ENCODE measurements at places on chromosomes 13 and 19.
A peak's percentile ranks its signal among the peaks of the same experiment; 100 is the strongest.

GRCh38 chr13:58329746-58330145 is 698.2 kb downstream of the PCDH17 start:
- no peak for DNase-seq

GRCh38 chr13:75620020-75620419 is 16.1 kb upstream of the LMO7 start:
- no peak for DNase-seq

GRCh38 chr19:41913538-41914423 is 14.5 kb downstream of the ERFL start:
- DNase-seq, result no peak

GRCh38 chr13:45833242-45833641 is 18.3 kb downstream of the SIAH3 start:
- DNase-seq, result no peak

GRCh38 chr13:51825165-51825592 is 19.8 kb downstream of the TMEM272 start:
- peak; percentile 94 for DNase-seq

GRCh38 chr19:48495396-48495795 is 16.2 kb downstream of the LMTK3 start:
- DNase-seq, result no peak

DNA sequence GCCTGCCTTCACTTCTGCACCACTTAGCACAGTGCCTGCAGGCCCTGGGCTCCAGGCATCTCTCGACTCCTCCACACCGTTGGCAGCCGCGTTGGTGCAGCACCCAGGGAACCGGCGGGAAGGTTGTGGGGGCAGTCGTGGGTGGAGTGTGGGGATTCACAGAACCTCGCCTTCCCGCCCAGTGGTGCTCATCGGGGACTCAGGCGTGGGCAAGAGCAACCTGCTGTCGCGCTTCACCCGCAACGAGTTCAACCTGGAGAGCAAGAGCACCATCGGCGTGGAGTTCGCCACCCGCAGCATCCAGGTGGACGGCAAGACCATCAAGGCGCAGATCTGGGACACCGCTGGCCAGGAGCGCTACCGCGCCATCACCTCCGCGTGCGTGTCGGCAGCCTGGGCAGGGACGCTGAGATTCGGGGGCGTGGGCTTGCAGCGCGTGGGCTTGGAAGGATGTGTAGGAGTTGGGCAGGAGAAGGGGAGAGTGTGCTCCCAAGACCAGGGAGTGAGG is 9.6 kb downstream of the RAB11B start:
- no peak for DNase-seq

DNA sequence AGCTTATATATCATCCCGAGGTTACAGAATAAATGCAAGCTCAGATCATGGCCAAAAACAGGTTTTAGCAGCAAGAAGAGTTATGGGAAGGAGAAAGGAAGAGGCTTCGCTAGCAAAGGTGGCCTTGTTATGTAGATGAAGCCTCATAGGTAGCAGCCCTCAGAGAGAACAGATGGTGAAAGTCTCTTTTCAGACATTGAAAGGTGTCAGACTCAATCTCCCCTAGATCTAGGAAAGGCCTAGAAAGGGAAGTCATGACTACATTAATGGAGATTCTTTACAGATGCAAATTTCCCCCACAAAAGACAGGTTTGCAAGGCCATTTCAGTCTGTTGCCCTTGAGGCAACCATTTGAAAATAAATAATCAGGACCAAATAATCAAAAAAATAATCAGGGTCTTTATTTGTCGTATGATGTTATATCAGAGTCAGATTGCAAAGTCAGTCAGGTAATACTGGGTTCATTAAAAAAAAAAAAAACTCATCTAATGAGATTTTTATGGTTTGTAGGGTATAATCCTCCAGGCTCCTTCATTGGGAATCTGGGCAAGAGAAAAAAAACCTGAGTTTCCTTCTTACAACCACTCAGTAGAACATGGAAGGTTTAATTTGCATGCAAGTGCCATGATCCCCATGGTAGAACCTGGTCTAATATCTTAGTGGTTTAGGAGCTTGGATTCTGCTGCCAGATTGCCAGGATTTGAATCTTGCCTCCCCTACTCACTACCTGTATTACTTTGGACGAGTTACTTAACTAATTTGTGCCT is 50.8 kb upstream of the HTR2A start:
- no peak for DNase-seq

DNA sequence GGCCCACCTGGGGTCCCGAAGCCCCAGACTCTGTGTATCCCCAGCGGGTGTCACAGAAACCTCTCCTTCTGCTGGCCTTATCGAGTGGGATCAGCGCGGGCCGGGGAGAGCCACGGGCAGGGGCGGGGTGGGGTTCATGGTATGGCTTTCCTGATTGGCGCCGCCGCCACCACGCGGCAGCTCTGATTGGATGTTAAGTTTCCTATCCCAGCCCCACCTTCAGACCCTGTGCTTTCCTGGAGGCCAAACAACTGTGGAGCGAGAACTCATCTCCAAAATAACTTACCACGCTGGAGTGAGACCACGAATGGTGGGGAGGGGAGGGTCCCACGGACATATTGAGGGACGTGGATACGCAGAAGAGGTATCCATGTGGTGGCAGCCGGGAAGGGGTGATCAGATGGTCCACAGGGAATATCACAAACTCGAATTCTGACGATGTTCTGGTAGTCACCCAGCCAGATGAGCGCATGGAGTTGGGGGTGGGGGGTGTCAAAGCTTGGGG is 1.0 kb upstream of the ICAM5 start:
- DNase-seq, result peak; percentile 78

DNA sequence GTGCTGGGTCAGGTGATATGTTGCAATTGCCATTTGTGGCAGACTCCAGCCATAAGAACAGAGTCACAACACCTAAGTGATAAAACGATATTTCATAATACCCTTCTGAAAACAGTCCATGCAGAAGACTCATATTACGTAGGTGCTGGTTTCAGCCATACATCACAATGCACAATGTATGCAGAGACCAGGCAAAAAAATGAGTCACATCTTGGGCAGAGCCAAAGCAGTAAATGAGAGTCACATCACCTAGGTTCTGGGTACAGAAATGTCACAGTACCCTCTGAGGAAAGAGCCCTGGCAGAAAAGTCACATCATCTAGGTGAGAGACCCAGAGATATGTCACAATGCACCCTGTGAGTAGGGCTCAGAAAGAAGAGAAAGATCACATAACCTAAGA is 125.2 kb upstream of the ZNF91 start:
- DNase-seq, result no peak

DNA sequence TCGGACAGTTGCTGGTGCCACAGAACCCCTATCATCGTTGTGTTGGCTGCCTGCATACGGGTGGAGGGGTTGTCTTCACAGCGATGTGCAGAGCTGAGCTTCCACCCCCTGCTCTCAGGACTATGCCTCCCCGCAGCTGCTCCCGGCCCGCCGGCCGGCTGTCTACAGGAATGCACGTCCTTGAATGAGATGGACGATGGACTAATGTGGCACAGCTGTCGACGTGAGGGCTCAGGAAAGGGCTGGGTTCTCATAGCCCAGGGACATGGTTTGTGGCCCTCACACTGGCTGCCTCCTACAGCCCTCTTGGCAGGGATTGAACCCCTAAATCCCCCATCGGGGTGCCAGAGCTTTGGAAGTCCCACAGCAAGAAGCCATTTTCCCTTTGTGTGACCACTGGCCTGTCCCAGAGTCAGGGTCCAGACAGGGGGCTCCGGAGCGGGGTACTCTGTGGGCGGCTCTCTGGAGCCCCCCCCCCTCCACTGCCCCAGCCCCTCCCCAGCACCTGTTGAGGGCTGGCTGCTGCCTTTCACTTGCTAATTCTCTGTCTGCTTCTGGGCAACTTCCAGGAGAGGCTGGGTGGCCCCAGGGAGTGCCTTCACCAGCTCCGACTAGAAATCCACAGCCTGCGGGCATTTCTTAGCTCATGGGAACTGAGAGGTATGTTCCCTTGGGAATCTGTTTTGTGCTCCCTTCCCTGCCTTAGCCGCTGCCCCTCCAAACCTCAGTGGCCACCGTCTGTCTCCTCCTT is 40.2 kb downstream of the TSSK6 start:
- DNase-seq, result no peak

DNA sequence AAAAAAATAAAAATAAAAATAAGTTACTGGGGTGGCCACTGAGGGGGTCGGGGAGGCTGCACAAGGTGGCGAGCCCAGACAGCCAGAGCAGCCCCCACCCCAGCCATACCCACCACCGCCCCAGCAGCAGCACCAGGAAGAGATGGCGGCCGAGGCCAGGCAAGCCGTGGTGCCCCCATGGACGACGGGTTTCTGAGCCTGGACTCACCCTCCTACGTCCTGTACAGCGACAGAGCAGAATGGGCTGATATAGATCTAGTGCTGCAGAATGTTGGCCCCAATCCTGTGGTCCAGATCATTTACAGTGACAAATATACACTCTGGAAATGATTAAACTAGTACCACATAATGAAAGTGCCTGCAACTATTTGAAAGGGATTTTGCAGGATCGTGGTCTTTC is 71.6 kb upstream of the ZDHHC20 start:
- no peak for DNase-seq

DNA sequence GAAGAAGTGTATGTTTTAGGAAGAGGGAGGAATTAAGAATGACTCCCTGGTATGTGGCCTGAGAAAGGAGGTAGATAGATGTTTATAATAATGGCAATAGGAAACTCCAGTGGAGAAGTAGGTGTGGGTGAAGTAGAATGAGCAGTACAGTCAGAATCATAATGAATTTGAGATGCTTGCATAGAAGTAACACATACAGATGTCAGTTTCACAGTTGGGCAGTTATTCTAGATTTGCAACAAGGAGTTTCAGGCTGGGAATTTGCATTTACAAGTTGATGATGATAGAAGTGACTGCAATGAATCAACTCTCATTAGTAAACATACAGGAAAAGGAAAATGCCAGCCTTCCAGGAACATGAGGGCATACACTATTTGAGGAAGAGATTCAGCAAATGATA is 149.0 kb downstream of the SLITRK1 start:
- DNase-seq, result no peak

DNA sequence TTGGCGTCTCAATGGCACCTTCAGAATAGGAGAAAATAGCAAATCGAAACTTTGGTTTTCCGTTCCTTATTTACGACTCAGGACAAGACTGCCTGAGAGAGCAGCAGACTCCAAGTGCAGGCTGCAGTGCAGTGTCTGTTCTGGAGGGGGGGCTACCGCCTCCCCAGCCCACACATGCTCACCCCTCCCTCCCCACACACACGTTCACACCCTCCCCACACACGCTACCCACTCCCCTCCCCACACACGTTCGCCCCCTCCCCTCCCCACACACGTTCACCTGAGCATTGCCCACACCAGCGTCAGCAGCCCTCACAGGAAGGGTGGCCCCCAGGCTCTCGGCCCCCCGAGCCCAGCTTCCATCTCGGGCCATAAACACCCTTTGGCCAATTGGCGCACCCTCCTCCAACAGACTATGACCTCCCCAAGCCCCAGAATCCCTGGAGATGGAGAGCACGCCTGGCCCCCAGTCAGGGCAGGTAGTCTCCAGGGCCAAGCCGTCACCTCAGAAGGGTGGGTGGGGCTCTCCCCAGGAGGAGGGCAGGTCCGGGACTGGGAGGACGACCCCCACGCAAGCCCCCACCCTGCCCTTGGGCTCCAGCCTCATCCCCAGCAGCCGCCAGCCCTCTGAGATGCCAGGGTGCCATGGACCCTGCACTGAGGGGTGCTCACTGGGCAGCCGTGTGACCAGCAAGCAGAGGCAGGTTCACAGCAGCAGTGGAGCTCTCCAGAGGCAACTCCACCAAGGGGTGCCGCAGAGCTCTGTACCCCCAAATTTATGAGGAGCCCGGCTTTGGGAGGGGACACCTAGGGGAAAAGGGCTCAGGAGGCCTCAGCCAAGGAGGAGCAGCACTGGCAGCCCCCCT is 27.5 kb downstream of the RASA3 start:
- no peak for DNase-seq

All from Jurkat, Clone E6-1 (cell line).